Liver (tissue), 10 donors: ENCODE measurements at places on chromosomes 11 and 22.

DNA sequence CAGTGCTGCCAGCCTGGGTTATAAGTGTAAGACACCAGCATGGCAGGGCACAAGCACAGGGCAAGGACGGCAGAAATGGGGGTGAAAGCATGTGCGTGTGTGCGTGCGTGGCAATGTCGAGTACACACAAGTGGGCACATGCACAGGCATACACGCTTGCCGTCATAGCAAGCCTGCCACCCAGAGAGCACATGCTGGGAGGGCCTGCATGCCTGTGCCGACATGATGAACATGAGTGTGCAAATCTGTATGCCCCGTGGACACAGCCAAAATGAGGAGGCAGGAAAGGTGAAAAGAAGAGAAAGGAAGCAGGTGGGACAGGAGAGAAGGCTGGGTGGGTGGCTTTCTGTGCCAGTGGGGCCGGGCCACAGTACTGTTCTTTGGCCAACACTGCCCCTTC lies 62.9 kb downstream of the NECTIN1 start:
- DNase-seq: no peak
- H3K4me1 ChIP-seq: no peaks in the 10 kb centered on the region
- no peak overlapping the region for H3K27ac ChIP-seq
- no peaks in the 10 kb centered on the region for H3K36me3 ChIP-seq
- no peaks in the 10 kb centered on the region for H3K27me3 ChIP-seq
- no peak overlapping the region for H3K4me3 ChIP-seq

DNA sequence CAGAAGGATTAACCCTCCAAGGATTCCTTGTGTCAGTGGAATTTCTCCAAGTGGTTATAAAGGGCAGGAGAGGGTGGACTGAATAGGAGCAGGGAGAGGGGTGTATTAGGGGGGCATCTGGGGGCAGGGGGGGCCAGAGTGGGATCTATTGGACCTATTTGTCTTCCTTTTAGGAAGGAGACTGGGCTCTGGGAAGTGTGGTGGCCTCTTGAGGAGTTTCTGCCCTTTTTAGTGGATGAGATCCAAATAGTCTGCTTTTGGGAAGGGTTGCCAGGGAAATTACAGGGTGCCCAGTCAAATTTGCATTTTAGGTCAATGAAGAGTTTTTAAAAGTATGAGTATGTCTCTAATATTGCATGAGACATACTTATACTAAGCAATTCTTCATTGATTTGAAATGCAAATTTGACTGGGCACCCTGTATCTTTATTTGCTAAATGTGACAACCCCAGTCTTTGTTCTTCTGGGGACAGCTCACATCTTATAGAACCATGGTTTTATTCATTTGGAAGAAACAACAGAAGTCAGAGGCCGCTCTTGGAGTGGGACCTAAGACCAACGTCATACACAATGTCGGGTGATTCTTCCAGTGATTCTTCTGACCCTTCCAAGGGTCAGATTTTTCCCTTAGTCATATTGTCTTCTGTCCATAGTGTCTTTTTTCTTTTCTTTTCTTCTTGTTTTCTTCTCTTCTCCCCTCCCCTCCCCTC lies 429 bp upstream of the SLC22A6 start:
- H3K36me3 ChIP-seq: no peaks in the 10 kb centered on the region
- no peaks in the 10 kb centered on the region for H3K27me3 ChIP-seq
- no peak overlapping the region for H3K27ac ChIP-seq
- no peak overlapping the region for H3K4me3 ChIP-seq
- no peak for DNase-seq

DNA sequence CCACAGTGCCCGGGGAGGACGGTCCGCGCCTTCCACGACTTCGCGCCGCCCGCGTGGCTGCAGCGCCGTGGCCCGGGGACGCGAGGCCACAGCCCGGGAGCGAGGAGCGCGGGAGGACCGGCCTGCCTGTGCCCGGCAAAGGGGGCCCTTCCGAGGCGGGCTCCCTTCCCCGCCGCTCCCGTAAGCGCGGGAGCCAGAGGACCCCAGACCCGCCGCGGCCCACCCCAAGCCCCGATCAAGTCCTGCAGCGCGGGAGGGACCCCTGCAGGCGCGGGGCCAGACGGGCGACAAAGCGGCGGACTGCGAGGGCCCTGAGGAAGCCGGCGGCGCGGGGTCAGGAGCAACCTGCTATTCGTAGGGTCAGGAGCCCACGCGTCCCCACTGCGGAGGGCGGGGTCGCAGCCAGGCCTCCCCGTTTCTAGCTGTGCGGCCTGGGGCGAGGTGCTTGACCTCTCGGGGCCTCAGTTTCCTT lies 110.3 kb downstream of the WNT7B start:
- no peak for DNase-seq
- peaks cover 10% of the 10 kb centered on the region for H3K27me3 ChIP-seq
- peaks cover 5% of the 10 kb centered on the region for H3K4me1 ChIP-seq
- H3K36me3 ChIP-seq: no peaks in the 10 kb centered on the region

DNA sequence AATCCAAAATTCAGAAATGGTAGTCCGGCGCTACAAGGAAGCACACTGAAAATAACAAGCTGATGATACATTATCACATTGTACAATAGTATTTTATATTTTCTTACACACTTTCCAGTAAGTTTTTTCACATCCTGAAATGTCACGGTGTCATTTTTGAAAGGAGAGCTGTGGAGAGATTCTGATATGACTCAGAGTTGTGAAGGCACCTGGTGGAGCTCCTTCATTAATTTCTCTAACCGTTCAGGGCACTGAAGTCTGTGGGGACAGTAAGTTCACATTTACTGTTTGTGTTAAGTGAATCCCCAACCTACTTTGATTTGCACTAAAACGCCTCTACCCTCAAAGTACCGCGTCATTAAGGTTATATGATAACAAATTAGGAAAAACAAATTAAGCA lies 13.3 kb downstream of the LDHAL6A start:
- H3K36me3 ChIP-seq: no peaks in the 10 kb centered on the region
- H3K27me3 ChIP-seq: no peaks in the 10 kb centered on the region
- no peaks in the 10 kb centered on the region for H3K4me1 ChIP-seq
- no peak for DNase-seq
- H3K4me3 ChIP-seq: no peak overlapping the region

GRCh38 chr11:12914400-12914912 lies 94.7 kb upstream of the RASSF10 start:
- no peak overlapping the region for H3K4me3 ChIP-seq
- DNase-seq: no peak
- no peak overlapping the region for H3K27ac ChIP-seq
- no peaks in the 10 kb centered on the region for H3K4me1 ChIP-seq
- H3K36me3 ChIP-seq: peaks cover 2% of the 10 kb centered on the region
- H3K27me3 ChIP-seq: no peaks in the 10 kb centered on the region

- no peak for DNase-seq
- H3K27me3 ChIP-seq: no peaks in the 10 kb centered on the region
- H3K4me3 ChIP-seq: no peak overlapping the region
- H3K36me3 ChIP-seq: no peaks in the 10 kb centered on the region
- H3K4me1 ChIP-seq: peaks cover 8% of the 10 kb centered on the region
- no peak overlapping the region for H3K27ac ChIP-seq
Observed at GRCh38 chr11:128735935-128736605, 42.2 kb downstream of the FLI1 start.

DNA sequence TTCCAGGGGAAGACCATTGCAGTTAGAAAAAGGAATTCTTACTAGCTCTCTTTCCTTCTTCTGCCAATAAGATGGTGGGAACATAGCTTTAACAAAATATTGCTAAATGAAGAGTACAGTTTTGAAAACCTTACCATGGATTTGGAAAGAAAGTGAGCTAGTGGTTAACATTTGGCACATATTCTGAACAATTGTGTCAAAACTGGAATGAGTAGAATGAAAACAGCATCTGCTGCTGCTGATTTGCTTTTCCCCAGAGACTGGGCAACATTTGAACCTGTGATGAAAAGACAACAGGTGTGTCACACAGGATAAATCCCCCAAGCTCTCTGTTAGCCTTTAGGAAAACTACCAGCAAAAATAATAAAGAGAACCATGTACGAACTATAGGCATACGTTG lies 761.4 kb downstream of the KCNA4 start:
- DNase-seq: no peak
- H3K4me1 ChIP-seq: no peaks in the 10 kb centered on the region
- H3K27ac ChIP-seq: no peak overlapping the region
- H3K27me3 ChIP-seq: no peaks in the 10 kb centered on the region

DNA sequence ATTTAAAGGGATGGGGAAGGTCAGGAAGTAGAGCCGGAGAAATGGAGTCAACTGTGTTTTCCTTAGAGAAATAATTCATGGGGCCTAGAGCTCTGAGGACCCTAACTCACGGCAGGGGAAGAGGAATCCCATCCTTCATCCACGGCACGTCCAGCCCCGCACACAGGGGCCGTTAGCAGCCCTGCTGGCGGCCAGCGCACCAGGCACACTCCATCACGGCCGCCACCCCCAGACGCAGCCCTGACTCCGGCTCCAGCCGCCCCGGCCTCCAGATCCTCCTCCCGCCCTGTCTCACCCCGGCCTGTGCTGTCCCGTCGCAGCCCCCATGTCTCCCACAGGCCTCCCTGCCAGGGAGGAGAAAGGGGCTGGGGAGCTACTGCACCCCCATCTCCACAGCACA lies 11.2 kb downstream of the MRPL23 start:
- H3K27me3 ChIP-seq: no peaks in the 10 kb centered on the region
- no peak overlapping the region for H3K27ac ChIP-seq
- no peak overlapping the region for H3K4me3 ChIP-seq
- H3K36me3 ChIP-seq: no peaks in the 10 kb centered on the region
- no peak for DNase-seq

DNA sequence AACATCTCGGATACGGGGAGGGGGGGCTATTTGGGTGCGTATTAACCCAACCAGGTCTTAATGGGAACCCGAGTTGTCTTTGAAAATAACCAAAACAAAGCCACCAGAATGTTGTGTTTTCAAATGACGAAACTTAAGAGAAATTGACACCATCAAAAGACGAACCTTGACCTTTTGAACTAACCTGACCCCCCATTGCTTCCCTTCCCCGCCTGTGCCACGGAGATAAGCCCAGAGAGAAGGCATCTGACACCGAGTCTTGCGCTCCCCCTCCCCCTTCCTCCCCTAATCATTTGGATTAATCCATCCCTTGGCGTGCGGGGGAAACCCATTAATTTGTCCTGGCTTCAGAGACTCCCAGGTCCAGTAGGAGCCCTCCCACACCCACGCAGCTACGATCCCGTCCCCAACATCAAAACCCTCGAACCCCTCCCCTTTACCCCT lies 4.5 kb upstream of the GCAT start:
- no peak overlapping the region for H3K4me3 ChIP-seq
- no peaks in the 10 kb centered on the region for H3K36me3 ChIP-seq
- no peaks in the 10 kb centered on the region for H3K27me3 ChIP-seq

- no peaks in the 10 kb centered on the region for H3K36me3 ChIP-seq
- no peak overlapping the region for H3K4me3 ChIP-seq
- DNase-seq: no peak
- no peaks in the 10 kb centered on the region for H3K4me1 ChIP-seq
Observed at GRCh38 chr11:115535781-115536180, 31.6 kb upstream of the CADM1 start.

GRCh38 chr11:74366576-74366975 lies 31.7 kb downstream of the PGM2L1 start:
- no peaks in the 10 kb centered on the region for H3K27me3 ChIP-seq
- DNase-seq: no peak
- no peak overlapping the region for H3K4me3 ChIP-seq
- no peaks in the 10 kb centered on the region for H3K4me1 ChIP-seq
- H3K36me3 ChIP-seq: peaks cover 2% of the 10 kb centered on the region

DNA sequence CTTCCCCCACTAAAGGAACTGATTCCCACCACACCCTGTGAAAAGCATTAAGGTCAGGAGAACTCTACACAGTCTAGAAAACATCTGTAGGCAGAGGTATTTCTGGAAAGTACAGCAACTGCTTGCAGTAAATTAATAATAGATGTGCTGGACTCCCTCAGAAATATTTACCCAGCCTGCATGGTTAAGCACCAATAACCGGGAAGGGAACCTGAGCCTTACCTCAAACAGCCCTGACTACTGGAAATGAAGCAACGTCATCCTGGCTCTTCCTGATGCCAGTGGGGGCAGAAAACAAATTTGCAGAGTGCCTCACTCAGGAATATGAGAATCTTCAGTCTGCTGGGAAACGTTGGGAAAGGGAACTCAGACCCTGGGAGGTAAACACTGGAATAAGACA lies 318.1 kb downstream of the TENM4 start:
- H3K36me3 ChIP-seq: no peaks in the 10 kb centered on the region
- no peak for DNase-seq
- H3K27ac ChIP-seq: no peak overlapping the region

DNA sequence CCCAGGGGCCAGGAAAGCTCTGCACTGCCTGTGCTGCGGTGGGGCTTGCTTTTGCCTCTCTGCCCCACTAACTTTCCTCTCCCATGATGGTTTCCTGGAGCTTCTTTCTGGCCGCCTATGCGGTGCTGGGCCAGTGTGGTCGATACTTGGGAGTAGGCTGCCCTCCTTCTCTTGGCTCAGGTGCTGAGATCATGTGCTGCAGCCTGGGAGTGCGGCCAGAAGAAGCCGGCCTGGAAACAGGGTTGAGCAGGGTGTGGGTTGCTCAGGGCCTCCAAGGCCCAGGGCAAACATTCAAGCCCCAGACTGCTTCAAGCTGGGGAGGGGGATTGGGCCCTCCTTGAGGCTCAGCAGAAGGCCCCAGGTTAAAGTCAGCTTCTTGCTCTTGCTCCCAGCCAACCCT lies 125.0 kb downstream of the NTM start:
- no peak overlapping the region for H3K4me3 ChIP-seq
- H3K4me1 ChIP-seq: no peaks in the 10 kb centered on the region
- H3K27me3 ChIP-seq: no peaks in the 10 kb centered on the region
- no peaks in the 10 kb centered on the region for H3K36me3 ChIP-seq
- no peak overlapping the region for H3K27ac ChIP-seq

DNA sequence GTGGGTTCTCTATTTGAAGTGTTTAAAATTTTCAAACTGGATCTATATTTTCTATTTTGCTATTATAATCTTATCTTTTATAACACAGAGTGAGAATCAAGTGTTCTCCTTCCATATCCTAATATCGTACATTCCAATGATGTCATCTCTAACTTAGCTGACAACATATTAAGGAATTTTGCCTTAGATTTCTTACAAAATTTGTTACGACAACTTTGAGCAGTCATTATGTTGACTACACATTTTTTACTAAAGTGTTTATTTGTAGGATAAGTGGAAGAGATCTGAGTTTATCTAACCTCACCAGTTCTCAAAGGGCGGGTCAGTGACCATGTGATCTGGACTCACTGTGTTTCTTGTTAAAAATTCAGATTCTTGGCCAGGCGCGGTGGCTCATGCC lies 12.7 kb downstream of the BTG4 start:
- H3K4me1 ChIP-seq: no peaks in the 10 kb centered on the region
- H3K27ac ChIP-seq: no peak overlapping the region
- H3K4me3 ChIP-seq: no peak overlapping the region

- no peak overlapping the region for H3K27ac ChIP-seq
- H3K4me3 ChIP-seq: no peak overlapping the region
- no peak for DNase-seq
- no peaks in the 10 kb centered on the region for H3K27me3 ChIP-seq
Observed at GRCh38 chr11:19995145-19995544, 165.1 kb downstream of the DBX1 start.

GRCh38 chr11:132402071-132402684 lies 1031.8 kb downstream of the NTM start:
- no peak overlapping the region for H3K4me3 ChIP-seq
- DNase-seq: no peak
- no peaks in the 10 kb centered on the region for H3K36me3 ChIP-seq
- no peaks in the 10 kb centered on the region for H3K4me1 ChIP-seq
- H3K27ac ChIP-seq: no peak overlapping the region
